Left lobe of liver (tissue), 2 donors: ENCODE measurements at places on chromosomes 6 and 20. TPM values are rescaled to one million over a fixed set of nuclear protein-coding genes. Genes with fewer than 3 reads are reported as not detected.

- DNase-seq, result no peak
Observed at GRCh38 chr6:38973178-38974057, 75.2 kb upstream of the GLP1R start.

GRCh38 chr20:50911030-50911429, 20.2 kb downstream of the ADNP start:
- DNase-seq, result no peak

DNA sequence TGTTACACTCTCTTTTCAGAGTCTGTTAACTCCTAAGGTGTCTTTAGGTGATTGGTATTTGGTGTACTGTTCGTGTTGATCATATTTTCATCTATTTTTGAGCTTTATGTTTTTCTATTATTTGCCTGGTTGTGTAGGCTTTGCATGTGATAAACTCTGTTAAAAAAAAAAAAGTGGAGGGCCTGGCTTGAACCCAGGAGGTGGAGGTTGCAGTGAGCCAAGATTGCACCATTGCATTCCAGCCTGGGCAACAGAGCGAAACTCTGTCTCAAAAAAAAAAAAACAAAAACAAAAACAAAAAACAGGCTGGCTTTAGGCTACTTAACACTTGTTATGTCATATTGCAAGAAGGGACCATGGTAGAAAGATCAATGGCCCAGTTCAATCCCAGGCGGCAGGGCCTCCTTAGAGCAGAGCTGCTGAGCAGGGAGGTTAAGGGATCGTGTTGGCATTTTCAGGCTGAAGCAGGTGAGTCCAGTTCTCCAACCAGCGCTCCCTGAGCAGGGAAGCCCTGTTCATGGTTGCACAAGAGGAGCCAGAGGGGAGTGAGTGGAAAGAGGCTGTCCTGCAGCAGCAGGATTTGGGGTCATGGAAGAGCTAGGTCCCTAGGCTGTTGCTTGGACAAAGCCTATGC, 8.5 kb downstream of the PYGB start:
- DNase-seq, result no peak

GRCh38 chr6:27161946-27162603, 85.4 kb upstream of the PRSS16 start:
- no peak for DNase-seq

DNA sequence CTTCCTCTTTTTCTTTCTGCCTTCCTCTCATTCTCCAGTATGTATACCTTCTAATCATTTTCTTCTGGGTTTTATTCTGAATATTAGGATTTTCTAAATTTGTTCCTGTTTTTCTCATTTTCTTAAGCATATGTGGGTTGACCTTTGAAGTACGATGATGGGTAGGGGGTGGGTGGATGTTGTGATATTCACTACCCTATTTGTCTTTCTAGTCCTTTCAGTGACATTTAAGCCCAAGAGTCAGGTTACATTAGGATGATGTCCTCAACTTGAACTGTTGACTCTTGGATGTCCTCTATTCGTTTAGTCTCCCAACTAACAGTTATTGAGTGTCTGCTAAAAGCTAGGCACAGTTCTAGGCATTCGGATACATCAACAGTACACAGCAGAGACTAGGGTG, 7.3 kb downstream of the ABT1 start:
- DNase-seq, result no peak

- no peak for DNase-seq
Observed at GRCh38 chr20:62686869-62687830, 21.5 kb upstream of the NTSR1 start.

- no peak for DNase-seq
Observed at GRCh38 chr6:25717866-25718740, 36.4 kb upstream of the SLC17A4 start.

GRCh38 chr20:44041001-44041400, 126.3 kb downstream of the TOX2 start:
- peak; percentile 28 for DNase-seq

GRCh38 chr6:118200160-118200559, 293.1 kb downstream of the SLC35F1 start:
- DNase-seq, result no peak

GRCh38 chr6:30554962-30555815, 1.1 kb downstream of the GNL1 start:
- peak; percentile 59 for DNase-seq

- DNase-seq, result no peak
Observed at GRCh38 chr6:87710090-87710489, 8.1 kb upstream of the AKIRIN2 start.

DNA sequence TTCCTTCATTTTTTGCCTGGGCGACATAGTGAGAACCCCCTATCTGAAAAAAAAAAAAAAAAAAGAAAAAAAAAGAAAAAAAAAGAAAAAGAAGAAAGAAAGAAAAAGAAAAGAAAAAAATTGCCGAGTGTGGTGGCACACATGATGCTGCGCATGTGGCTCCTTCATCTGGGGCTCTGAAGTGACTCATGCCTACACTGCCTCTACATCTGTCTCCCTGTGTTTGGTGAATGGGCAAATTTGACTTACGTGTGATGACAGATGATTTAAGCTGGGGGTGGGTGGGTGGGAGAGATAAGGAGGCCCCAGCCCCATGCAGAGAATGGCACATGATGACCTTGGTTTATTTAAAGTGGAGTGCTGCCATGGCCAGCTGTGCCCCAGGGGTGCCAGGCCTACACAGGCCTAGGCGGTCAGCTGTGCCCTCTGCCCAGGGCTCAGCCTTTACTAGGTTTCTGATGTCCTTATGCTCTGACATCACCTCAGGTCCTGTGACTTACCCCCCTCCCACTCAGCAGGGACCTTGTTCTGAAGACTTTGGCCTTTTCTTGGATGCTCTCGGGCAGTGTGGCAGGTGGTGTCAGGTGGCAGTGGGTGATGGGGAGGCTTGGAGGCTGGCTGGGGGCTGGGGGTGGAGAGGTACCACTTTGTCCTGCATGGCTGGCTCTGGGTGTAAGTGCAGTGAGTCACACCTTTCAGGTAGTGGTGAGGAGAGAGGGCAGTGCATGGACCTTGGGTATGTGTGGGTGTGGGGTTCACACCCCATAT, 41.1 kb downstream of the VEGFA start:
- no peak for DNase-seq

DNA sequence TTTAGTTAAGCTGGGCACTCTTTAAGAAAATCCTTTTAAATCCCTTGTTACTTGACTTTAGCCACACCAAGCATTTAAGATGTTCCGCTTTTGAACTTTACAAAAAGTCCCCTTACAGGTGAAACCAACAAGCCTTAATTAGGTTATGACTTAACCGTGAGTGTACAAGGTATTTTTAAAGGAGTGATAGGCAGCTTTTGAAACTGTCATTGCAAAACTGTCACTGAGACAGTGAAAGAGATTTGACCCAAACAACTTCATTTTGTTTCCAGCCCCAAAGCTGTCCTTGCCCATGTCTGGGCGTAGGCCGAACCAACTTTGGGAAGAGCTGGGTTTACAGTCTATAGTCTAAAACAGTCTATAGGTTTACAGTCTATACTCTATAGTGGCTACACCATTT, 305.4 kb downstream of the FARS2 start:
- DNase-seq, result no peak

DNA sequence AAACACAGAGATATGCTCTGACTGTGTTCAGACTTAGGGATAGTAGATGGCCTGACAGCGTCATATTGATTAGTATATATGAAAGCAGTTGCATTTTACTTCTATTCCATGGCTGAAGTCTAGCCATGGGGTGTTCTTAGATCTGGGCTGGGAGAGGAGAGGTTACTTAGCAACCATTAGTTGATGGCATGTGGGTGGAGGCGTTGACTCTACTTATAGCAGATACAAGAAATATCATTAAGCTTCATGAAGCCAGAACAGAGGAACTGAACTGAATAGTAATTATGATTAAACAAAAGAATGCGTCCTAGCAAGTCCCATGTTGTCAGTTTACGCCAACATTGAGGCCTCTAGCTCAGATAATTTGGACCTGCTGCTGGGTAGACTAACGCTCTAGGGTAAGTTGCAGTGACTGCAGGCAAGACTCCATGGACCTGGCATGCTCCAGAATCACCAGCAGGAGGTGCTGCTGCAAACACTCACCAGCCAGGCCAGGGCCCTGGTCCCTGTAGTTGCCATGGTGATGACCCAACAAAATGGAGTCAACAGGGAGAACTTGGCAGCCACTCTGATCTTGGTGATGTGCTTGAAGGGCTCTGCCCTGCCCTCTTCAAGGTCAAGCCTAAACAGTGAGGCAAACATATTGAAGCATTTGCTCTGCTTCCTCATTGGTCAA, 477.3 kb downstream of the PREX1 start:
- no peak for DNase-seq

Gene BPIFA1
- total RNA-seq, result not detected

Gene GJA10
- total RNA-seq, result not detected

Gene SLC9A8
- total RNA-seq, result 8.6 TPM

Gene LY6G6C
- not detected for total RNA-seq
